ENCODE measurements at places on chromosomes 4 and X.

DNA sequence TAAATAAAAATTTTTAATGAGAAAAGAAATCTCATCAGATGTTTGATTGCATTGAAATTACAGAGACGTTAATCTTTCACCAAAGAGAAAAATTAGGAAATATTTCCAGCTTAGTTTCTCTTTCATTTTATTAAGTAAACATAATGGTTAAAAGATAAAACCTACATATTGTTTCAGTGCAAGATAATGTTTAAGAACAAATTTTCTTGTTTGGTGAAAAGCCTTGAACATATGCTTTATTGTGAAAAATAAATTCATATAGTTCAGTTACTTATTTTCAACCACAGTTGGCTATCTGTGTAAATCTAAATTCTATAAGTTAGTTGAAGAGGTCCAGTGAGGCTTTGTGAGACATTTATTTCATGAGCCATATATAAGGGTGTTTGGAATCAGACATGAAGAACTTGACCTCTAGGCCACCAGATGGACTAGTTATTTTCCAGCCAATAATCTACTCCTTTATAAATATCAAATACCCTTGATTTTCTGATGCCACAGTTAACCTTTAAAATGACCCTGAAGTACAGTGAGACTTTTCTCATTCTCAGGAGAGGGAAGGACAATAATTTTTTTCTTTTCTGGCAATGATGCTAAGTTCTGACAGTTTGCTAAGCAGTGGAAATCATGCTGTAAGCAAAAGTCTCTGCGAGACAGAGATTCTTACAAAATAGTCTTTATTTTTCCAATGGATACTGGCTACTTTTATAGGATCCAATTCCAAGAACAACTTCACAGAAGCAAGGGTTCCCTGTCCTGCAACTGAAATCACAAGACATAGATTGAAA lies 2.5 kb downstream of the ARSJ start:
- DNase-seq: no peak

GRCh38 chr4:123444290-123444731 lies 47.7 kb downstream of the SPRY1 start:
- no peak for DNase-seq

DNA sequence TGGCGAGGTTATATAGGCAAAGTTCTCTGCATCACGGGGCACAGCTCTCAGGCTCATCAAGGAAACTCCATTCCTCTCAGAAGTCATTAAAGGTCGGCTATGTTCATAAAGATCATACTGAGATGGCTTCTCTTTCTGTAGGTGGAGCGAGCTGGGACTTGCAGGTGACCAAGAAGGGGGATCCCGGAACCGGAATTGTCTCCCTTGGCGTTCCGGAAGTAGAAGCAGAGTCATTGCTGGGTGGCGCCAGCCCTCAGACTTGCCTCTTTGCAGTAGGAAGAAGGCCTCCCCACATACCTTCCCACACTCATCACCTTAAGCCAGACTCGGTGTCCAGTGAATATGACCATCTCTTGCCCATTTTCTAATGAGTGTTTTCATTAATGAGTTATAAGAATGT lies 17.9 kb upstream of the HPGD start:
- no peak for DNase-seq

DNA sequence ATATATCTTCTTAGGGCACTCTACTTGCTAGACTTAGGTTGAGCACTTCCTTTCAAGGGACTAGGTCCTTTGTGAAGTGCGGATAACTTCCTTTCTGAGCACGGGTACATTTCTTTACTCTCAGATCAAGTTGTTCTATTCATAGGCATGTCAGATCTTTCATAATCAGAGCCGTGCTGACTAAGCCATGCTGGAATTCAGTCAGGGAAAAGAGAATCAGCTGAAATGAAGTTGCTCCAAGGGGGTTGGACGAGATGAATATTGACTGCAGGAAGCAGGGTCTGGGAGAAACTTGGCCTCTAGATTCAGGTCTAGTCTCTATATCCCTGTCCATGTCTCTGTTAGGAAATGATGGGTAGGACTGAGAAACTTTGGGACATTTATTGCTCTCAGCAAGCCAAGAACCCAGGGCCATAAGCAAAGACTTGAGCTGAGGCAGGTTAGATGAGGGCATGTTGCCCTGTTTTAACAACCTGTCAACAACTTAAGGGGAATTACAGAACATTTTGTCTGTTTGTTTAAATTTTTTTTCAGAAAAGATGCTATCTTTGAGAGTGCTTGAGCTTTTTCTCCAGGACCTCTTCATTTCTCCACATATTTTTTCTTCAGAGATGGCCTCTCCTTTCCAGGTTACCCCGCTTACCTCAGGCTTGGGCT lies 28.3 kb downstream of the AREG start:
- DNase-seq: no peak

DNA sequence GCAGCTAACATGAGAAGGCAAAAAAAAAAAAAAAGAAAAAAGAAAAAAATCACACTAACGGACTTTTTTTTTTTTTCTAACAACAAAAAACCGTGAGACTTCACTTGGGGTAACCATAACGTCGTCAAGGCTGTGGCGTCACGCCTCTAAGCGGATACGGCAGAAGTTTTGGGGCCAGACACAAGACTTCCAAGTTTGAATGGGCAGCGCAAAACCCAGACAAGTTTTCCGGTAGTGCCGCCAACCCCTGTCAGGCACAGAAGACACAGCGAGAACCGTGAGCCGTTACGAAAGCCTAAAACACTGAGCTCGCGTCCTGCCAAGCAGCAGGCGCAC lies 556 bp upstream of the SMARCA5 start:
- DNase-seq: no peak

DNA sequence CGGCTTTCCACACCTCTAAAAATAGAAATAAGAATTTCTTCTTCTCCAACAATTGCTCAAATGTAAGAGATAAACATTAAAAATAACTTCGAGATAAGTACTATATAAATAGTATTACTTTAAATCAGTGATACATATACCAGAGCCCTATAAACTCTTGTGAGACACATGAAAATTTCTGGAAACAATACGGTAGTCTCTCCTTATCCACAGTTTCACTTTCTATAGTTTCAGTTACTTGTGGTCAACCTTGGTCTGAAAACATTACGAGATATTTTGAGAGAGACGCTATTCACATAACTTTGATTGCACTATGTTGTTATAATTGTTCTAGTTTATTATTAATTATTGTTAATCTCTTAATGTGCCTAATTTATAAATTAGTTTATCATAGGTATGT lies 101.5 kb upstream of the CXXC4 start:
- no peak for DNase-seq

- DNase-seq: no peak
Measured at GRCh38 chrX:57282568-57282967, 3.9 kb upstream of the FAAH2 start.

GRCh38 chr4:112552668-112553067 lies 36.7 kb upstream of the NEUROG2 start:
- no peak for DNase-seq

GRCh38 chr4:37392521-37393255 lies 148.1 kb downstream of the NWD2 start:
- no peak for DNase-seq

GRCh38 chrX:151488677-151489076 lies 74.8 kb upstream of the PASD1 start:
- no peak for DNase-seq

DNA sequence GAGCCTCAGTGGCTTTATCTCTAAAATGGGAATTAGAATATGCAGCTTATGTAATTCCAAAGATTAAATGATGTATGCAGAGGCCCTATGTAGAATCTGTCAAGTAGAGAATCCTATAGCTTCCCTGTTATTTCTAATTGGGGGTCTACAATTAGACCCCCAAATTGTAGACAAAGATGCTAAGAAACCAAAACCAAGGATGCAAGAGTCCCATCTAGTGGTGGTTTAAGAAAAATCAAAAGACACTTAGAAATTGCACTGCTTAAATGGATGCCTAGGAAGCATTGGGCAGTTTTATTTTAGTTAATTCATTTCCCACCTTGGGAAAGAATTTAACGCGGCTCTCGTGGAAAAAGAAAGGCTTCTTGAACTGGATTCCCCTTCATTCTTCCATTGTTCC lies 115.2 kb downstream of the GABRA2 start:
- DNase-seq: no peak

- no peak for DNase-seq
Measured at GRCh38 chr4:119041951-119042560, 93.6 kb upstream of the MYOZ2 start.

- no peak for DNase-seq
Measured at GRCh38 chrX:39477762-39478120, 620.0 kb downstream of the BCOR start.

- DNase-seq: peak; percentile 91
Measured at GRCh38 chr4:687048-687970, 1.6 kb downstream of the SLC49A3 start.

Measured in coronary artery (tissue), 2 donors.